DMS153 (cell line): ENCODE measurements at places on chromosomes 1 and 21.

DNA sequence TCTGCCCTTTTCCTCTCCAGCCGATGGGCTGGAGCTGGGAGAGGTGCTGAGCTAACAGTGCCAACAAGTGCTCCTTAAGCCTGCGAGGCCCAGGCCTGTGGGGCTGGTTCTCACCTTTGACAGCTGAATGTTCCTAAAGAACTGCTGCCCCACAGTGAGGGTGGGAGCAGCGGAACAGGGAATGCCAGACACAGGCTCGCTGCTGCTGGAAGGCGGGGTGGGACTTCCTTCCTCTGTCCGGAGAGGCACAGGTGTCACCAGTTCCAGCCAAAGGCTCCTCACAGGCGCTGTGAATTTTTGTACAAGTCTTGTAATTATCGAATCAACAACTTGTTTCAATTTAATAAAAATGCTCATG lies 47.1 kb downstream of the COQ8A start:
- no peak for DNase-seq

- no peak for DNase-seq
These were observed 2.5 kb downstream of the ADAMTSL4 start for GRCh38 chr1:150551784-150552127.

DNA sequence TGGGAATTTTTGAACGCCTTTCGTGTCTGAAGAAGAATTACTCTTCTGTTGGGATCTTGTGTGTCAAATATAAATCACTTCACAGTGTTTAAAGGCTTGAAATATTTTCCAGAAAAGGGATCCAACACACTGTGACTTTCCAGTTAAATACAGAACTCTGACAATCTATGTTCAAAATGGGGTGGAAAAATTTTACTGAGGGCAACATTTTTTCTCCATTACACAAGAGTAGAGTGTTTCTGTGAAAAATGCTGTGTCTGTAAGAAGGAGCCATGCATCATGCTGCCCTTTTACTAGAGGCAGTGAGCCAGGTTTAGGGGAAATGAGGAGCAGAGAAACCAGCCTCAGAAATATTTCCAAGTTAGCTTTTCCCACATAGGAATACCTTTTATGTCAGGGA lies 86.5 kb downstream of the VPS13D start:
- no peak for DNase-seq

- DNase-seq = no peak
These were observed 48.6 kb upstream of the EPS15 start for GRCh38 chr1:51567653-51568052.

DNA sequence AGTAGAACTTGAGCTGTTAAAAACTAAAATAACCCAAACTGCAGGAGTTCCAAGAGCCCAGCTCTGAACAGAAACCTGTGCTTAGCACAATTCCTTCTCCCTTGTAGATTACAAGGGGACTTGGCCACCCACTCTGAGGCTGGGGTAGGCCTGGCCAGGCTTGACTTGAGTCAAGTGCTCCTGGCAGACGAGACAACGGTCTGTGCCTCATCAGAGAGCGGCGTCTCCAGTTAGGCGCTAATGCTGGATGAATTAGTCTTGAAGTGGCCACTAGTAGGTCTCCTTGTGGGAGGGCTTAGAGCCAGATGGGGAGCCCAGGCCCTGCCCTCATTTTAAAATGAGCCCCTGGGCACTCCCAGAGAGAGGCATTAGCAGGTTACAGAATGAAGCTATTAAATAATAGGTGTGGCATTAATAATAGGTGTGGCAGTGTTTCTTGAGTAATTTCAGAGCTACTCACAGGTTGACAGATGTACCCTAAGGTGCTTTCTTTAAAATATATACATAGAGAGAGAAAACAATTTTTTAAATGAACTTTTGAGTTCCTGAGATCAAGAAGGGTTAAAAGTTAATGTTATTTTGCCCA lies 1.1 kb downstream of the EEIG2 start:
- peak; percentile 65 for DNase-seq
